ENCODE measurements at places on chromosomes 4 and X. TPM values are rescaled to one million over a fixed set of nuclear protein-coding genes. Genes with fewer than 3 reads are reported as not detected.

The GPRIN3 gene
- total RNA-seq = 42.3 TPM

The POU4F2 gene
- total RNA-seq = not detected

The MSL3 gene
- 40.9 TPM for total RNA-seq

The CXorf49 gene
- total RNA-seq = not detected

The SERPINA7 gene
- not detected for total RNA-seq

The AGA gene
- 20.0 TPM for total RNA-seq

The PGRMC2 gene
- 36.9 TPM for total RNA-seq

The C1QTNF7 gene
- total RNA-seq = not detected

The TRO gene
- total RNA-seq = 1.2 TPM

All from T-helper 2 cell treated with Interferon-gamma antibody and Interleukin-4, amounts not matched to agents 100 ng/mL and 5 ng/mL, for 36 hours (primary cell).